CD8-positive, alpha-beta memory T cell (primary cell): ENCODE measurements at places on chromosomes 16 and 17. TPM values are rescaled to one million over a fixed set of nuclear protein-coding genes. Genes with fewer than 3 reads are reported as not detected.

Gene WNT9B
- total RNA-seq: not detected

Gene DNASE1L2
- total RNA-seq: 1.5 TPM

Gene GAS7
- 3.3 TPM for total RNA-seq

DNA sequence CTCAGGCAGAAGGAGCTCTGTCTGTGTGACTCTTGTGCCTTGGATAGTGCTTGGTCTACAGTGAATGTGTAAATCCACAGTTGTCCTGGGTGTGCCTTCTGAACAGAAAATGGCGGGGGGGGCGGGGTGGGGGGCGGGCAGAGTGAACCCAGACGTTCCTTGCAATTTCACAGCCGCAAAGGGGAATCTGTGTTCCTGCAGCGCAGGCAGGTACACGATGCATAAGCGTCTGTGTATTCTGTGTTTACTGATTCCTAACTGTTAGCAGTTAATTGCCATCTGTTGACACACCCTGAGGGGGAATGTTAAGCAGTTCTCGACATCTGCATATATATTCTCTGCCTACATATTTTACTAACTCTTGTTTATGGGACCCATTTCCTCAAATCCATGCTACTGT lies 123.5 kb upstream of the ZFHX3 start:
- no peak for DNase-seq
- no peaks in the 10 kb centered on the region for H3K4me1 ChIP-seq
- H3K27me3 ChIP-seq: no peaks in the 10 kb centered on the region

DNA sequence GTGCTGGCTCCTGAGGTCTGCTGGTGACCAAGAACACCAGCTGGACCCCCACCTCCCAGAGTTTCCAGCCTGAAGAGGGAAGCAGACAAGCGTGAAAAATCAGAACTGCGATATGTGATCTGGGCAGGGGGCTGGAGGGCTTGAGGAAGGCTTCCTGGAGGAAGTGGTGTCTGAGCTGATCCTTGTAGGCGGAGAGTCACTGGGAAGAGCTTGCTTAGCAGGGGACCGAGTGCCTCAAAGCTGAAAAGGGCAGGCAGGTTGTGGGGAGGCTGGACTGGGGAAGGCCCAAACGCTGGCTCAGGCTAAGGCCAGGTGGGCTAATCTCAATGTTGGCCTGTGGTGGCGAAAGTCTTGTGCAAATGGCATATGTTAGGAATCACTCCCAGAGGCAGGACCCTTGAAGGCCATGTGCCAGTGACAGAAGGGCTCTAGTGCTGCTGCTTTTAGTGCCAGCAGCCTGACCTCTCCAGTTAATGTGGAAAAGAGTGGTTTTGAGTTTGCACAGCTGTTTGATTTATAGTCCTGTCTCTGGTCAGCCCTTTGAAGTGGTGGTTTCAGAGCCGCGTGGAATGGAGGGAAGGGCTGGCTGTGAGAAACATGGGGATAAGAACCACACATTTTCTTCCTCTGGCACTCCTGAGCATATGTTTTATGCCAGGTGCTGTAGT lies 85.3 kb upstream of the LGALS9 start:
- no peaks in the 10 kb centered on the region for H3K27me3 ChIP-seq
- no peaks in the 10 kb centered on the region for H3K36me3 ChIP-seq
- DNase-seq: no peak
- H3K4me1 ChIP-seq: peaks cover 16% of the 10 kb centered on the region
- no peak overlapping the region for H3K4me3 ChIP-seq

DNA sequence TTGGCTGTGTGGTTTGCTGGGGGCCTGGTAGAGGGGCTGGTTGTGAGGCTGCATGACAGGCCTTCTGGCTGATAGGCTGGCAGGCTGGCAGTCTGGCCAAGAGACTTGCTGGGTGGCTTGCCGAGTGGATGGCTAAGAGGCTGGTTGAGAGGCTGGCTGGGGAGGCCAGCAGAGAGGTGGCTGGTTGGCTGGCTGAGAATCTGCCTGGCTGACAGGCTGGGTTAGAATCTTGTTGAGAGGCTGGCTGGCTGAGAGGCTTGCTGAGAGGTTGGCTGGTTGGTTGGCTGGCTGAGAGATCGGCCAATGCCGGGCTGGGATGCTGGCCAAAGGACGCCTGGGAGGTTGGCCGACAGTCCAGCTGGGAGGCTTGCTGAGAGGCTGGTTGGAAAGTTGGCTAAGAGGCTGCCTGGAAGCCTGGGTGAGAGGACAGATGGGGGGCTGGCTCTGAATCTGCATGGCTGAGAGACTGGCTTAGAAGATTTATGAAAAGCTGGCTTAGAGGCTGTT lies 35.9 kb upstream of the ACSM2B start:
- H3K27me3 ChIP-seq: no peaks in the 10 kb centered on the region
- no peaks in the 10 kb centered on the region for H3K36me3 ChIP-seq
- H3K4me3 ChIP-seq: no peak overlapping the region
- no peak overlapping the region for H3K27ac ChIP-seq
- DNase-seq: no peak
- no peaks in the 10 kb centered on the region for H3K4me1 ChIP-seq

DNA sequence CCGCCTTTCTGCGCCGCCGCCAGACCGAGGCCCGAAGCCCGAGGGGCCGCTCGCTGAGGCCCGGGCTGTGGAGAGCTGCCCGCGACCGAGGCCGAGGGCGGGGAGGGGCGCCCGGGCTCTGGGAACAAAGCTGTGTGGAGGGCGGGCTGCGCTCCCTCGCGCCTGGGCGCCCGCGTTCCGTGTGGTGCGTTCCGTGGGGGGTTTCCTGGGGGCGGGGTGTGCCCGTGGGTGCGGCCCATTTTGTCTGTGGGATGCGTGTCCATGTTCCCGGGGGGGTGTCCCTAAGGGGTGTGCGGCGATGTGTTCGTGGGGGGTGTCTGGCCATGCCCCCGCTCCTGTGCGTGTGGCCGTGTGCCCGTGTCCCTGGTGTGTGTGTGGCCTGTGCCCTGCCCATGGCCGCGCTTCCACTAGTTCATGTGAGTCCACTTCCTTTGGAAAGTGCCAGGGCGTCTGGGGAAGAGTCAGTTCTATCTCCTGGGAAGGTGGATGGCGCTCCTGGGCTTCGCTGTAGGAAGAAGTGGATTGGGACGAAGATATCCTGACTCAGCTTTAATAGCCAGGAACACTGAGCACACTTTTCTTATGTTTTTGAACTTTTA lies 520 bp downstream of the JPT2 start:
- H3K27me3 ChIP-seq: no peaks in the 10 kb centered on the region
- H3K27ac ChIP-seq: peak overlapping the region; percentile 61
- DNase-seq: peak; percentile 49

GRCh38 chr17:51365090-51365489 lies 104.7 kb downstream of the UTP18 start:
- no peaks in the 10 kb centered on the region for H3K36me3 ChIP-seq
- no peak overlapping the region for H3K27ac ChIP-seq
